NCI-H187 treated with DMSO at 0.1 percent for 48 hours (cell line): ENCODE measurements at places on chromosomes 3 and 15.

GRCh38 chr3:45011756-45012508, 14.2 kb upstream of the CLEC3B start:
- no peak for DNase-seq

GRCh38 chr3:47011371-47011770, 31.9 kb downstream of the NBEAL2 start:
- no peak for DNase-seq

- no peak for DNase-seq
Measured at GRCh38 chr3:31934018-31934417, 47.0 kb downstream of the OSBPL10 start.

DNA sequence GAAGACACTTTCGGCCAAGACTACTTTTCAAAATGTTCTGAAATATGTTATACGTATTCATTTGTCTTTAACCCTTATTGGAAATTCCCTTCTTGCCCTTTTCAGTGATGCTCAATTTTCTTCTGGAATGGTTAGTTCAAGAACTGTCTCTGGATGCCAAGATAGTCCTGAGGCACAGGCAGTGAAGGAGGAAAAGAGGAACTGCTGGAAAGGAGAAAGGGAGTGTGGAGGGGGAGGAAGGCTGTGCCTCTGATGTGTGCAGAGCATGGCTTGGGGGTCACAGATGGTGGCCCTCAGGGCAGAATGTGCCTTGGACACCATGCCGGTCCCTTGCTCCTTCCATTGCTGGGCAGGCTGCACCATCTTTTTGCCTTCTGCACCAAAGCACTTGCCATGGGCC, 73.7 kb downstream of the CEP63 start:
- DNase-seq, result no peak

DNA sequence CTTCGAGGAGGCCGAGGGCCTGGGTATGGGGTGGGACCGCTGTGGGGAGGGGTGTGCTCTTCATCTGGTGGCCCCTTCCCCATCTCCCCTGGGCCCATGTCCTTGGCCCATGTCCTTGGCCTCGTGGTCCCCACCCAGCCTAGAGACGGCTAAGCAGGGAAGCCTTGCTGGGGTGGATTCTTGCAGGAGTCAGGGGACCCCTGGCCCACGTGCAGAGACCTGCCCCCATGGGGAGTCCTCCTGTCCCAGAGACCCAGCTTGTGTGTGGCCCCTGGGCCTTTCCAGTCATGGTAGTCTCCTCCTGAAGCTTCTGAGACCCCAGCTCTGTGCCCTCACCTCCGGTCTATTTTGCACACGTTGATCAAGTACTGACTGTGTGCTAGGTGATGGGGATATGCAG, 97.4 kb downstream of the TBC1D2B start:
- no peak for DNase-seq

GRCh38 chr3:64267721-64268604, 42.7 kb upstream of the PRICKLE2 start:
- no peak for DNase-seq

DNA sequence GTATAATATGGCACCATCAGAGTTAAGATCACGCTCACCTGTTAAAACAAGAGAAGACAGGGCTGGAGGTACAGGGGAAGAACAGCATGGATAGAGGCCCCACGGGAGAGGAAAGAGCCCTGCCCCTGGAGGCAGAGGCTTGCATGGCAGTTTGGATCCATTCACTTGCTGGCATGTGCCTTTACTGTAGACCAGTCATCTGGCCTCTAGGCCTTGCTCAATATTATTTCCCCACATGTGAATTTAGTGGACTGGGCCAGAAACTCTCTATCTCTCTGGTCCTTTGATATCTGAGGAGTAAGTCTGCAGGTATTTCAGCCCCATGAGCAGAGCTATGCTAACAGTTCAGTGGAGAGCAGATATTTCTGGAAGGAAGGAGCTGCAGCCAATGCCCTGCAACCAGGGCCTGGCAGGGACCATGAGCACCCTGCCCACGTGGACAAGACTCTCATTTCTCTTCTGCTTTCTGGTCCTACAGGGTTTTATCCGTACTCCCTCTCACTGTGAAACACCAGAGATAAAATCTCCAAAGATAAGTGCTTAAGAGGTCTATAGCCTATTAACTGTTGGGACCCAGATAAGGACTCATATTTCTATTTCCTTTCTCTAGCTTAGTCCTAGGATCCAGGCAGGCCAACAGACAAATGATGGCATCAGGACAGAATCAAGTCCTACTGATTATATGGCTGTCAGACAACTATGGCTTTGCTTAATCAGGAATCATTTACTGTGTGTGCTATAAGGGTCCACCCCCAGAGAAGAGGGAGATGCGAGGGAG, 65.0 kb downstream of the CLDN11 start:
- no peak for DNase-seq

DNA sequence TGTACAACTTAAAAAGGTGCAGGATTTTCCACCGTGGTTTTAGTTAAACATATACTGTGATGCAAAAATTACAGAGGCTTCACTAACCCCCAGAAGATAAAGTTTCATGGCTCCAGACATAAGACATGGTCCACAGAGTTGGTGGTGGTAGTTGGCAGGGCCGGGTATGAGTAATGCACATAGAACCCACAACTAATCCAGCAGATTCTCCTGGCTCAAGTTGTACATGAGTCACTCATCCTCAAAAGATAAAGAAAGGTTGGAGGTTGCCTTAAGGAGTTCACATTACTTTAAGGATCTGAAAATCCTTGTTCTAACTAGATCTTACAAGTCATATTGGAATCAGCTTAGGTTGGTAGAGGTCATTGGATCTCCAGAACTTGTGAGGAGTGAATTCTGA, 98.3 kb upstream of the ZBTB20 start:
- DNase-seq, result no peak

DNA sequence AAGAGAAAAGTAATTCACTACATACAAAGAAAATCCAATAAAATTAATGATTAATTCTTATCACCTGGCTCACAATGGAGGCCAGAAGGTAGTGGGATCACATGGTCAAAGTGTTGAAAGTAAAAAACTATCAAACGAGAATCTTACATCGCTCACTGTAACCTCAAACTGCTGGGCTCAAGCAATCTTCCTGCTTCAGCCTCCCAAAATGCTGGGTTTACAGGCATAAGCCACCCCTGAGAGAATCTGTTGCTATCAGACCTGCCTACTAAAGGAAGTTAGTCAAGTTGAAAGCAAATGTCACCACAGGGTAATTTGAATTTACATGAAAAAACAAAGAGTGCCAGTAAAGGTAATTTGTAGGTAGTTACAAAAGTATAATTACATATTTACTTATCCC, 103.3 kb downstream of the PCCB start:
- DNase-seq, result no peak

DNA sequence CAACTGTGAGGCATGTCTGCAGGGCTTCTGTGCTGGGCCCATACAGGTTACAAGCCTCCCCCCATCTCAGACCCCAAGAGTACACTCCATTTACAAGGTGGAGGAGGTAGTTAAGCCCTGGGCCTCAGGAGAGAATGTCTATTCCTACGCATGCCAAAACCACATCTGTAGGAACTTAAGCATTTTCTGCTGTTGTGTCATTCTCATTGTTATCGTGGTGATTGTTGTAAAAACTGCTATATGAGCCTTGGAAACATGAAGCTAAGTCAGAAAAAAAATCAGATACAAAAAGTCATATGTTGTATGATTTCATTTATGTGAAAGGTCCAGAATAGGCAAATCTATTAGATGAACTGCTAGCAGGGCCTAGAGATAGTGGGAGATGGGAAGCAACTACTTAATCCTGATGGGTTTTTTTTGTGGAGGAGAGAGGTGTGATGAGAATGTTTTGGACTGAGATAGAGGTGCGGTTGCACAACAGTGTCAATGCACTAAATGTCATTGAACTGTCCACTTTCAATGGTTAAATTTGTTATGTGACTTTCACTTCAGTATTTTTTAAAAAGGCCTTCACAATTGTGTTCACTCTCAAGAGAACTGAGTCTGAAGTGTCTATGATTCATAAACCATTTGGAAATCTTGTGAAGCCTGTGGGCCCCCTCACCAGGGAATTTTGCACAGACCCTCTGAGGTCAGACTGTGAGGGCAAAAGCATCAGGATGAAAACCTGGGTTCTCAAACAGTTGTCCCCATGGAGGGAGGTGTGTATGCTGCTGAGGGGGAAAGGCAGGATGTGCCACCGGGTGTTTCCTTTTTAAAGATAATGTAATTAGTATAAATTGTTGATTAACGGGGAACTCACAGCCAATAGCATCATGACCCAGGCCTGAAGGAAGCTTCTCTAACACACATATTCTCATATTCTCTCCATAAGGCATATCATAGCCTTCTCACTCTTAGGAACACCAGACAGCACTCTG, 3.2 kb downstream of the RTP3 start:
- no peak for DNase-seq

GRCh38 chr3:183697610-183698317, at the start of gene YEATS2:
TSS of gene YEATS2 (plus strand) at chr3:183697797. CDS start at chr3:183715163, 17,366 bp downstream.
- no peak for DNase-seq

GRCh38 chr3:184910664-184911063, 98.7 kb downstream of the VPS8 start:
- no peak for DNase-seq

GRCh38 chr3:171640520-171641412, 169.5 kb downstream of the PLD1 start:
- DNase-seq, result no peak

DNA sequence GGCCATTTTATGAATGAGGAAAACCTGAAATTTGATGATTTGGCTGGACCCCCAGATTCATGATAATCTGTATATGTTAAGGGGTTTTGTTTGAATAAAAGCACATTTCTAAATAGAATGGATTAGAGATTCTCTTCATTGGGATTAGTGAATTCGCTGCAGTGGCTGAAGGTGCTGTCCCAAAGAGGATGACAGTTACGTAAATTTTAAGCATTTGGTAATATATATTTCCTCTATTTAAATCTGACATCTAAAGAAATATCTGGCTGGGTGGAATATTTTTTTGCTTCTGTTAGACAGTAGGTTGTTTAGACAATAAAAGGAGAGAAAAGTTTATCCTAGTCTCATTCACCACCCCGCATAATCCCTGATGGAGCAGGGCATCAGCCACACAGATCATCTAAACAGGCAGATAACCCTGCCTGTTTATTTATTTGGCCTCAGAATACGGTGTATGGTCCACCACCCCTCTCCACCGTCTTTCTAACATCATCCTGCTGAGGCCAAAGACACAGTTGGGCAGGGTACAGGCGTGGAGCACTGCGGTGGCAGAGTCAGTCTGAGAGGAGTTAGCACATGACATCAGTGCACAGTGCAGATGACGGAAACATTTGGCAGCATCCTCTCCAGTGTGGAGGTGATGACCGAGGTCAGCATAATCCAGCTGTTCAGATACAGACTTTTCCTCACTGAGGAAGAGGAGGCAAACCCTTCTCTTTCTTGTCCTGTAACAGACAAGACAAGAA, 20.4 kb upstream of the NFKBIZ start:
- no peak for DNase-seq

DNA sequence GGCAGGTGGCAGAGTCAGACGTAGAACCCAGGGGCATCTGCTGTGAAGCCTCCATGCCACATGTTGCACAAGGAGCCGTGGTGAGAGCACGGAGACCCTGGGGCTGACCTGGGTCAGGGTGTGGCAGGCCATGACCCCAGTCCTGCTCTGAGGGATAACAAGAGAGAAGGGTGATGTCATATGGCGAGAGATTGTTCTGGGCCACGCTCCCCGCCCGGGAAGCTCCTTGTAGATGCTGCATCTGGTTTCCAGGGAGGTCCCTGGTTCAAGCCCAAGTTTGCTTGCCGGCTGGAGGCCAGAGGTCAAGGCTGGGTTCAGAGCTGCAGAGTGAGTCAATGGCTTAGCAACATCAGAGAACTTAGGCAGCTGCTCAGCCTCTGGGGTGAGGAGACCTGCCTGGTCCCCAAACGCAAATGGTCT, 17.3 kb downstream of the FGD5 start:
- DNase-seq, result no peak

DNA sequence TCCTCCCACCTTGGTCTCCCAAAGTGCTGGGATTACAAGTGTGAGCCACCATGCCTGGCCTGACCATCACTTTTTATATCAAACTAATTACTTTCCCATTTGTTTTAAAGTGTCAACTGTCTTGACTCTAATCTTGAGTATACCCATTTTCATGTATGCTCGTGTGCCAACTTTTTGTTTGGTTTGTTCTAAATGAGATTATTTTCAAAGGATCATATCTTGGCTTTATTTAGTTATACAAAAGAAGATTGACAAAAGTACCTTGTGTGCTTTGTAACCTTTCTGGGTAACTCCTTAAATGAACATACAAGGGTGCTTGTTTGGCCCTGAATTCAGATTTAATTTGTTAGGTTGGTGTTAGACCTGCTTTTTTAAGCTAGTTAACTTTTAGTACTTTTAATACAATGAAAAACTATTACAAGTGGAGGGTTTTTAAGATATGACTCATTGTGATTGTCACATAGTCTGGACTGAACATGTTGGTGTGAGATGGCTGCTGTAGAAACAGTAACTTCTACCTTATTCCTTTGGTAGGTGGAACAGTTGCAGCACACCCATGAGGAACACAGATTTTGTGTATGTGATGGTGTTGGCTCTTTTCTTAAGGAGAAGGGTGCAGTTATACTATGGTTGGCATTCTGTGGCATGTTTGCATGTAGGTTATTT, 10.7 kb downstream of the KIF23 start:
- no peak for DNase-seq

DNA sequence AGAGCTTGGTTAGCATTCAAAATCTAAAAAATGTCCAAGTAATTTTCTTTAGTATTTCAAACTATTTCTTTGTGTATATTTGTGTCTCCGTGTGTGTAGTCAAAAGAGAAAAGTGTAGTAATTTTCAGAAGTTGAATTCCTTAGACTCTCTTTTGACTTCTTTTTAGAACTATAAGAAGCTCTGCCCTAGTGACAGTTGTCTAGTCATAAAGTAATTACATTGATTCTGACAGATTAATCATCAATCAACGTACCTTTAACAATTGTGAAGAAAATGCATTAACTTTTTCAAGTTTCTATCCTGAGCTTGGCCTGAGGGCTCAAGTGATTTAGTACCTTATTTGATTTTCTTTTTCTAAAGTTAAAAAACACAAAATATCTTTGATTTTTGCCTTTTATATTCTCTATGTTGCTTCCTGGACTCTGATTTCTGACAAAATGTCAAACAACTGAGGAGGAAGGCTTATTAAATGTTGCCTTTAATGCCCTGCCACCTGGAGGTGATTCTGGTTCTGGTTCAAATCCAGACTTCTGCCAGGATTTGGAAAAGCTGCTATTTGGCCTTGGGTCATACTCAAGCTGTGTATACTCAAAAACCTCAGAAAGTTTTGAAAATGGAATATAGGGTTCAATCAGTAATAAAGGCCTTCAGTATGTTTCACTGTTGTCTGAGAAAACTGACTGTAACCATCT, 653.6 kb downstream of the NSUN3 start:
- no peak for DNase-seq

DNA sequence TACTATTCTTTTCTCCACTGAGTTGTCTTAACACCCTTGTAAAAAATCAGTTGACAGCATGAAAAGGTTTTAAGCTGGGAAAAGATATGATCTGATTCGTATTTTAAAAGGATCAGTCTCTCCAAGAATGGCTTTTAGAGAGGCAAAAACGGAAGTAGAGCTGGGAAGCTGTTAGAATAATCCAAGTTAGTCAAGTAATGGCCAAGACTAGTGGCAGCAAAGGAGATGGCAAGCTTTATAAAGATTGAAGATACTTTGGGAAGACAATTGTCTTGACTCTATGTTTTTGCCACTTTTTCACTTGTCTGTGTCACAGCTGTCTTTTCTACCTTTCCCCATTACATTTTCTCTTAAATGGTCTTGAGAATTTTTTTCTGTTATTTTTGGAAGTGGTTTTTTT, 243.5 kb upstream of the MANF start:
- DNase-seq, result no peak
